ENCODE measurements at places on chromosomes 1 and 21.
A peak's percentile ranks its signal among the peaks of the same experiment; 100 is the strongest.

- no peak for DNase-seq
Observed at GRCh38 chr1:16074217-16074616, 766 bp upstream of the FAM131C start.

DNA sequence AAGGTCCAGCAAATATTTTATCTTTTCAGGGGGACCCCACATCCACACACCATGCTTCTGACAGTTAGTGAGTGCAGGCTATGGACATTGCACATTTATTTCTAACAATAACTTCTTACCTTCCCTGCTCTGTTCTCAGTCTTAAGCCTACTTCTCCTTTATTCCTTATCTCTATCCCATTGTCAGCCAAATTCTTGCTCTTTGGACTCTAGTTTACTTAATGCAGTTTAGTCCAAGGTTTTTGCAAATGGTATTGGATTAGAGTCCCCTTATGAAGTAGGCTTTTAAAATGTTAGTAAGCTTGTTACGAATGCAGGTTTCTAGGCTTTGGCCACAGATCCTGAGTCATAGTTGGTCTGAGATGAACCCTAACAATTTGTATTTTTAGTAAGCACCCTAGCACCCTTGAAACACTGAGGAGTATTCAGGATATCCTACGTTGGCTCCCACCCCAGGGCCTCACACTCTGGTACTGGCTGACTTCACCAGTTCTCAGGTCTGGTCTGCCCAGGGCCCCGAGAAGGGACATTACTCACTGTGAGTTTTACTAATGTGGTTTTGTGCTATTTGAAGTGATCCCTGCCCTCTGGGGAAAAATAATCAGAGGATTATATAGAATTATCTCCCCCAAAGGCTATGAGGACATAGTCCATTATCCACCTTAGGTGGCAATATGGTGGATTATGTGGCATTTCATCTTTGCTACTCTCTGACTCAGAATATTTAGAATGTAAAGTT lies 239.5 kb downstream of the TGFB2 start:
- DNase-seq = peak; percentile 62

- no peak for DNase-seq
Observed at GRCh38 chr1:95183952-95184351, 50.1 kb upstream of the RWDD3 start.

- DNase-seq = peak; percentile 19
Observed at GRCh38 chr1:66350001-66350547, 183.9 kb upstream of the SGIP1 start.

DNA sequence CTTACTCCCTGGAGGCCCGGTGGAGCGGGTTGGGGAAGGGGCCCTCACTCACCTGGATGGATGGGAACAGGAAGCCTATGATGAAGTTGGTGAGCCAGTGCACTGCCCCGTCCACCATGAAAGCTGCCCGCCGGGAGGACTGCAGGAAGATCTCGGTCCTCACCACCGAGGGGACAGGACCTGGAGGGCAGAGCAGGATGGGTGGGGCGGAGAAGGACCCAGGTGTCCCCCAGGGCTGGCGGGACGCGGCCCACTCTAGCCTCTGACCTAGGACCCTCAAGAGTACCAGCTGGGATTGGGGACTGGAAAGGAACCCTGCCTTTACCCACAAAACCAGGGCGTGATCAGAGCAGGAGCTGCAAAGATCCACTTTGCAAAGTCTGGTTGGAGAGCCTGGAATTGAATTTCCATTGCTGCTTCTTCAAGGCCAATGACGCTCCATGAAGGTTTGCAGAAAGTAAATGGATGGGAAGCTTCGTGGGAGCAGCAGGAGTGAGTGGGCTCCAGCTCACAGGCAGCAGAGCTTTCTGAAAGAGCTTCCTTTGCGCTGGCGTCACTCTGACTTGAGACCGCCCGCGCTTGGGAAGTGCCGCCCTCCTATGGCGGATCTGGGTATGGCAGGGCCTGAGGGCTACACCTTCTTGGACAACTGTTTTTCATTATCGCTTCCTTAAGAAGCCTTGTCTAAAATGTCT lies 21.4 kb downstream of the SLC2A7 start:
- peak; percentile 87 for DNase-seq

DNA sequence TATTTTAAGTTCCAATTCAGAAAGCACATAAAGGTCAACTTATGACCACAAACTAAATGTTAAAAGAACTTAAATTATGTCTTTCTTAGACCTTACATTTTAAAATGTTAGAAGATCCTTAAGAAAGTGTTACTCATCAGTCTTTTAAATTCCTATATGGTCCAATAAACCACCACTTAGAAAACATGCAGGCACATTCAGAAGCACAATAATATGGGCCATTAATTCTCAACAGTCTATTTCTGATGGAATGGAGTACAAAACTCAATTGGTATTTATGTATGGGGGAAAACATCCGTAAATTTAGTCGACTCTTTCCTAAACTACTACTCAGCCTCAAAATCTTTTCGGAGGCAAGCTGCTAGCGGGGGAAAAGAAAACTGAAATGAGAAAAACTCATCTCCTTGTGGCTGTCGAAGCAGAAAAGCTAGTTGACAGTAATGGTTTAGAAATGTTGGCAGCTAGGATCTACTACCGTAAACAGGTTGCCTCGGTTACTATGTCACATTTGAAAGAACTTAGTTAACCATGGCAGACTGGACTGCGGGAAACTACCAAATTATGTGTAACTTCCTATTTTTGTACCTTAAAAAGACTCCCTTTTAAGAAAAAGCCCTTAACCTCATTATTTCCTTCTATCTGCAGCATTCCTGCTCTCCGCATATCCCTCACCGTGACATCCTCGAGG lies 1.0 kb downstream of the TRMT1L start:
- DNase-seq = peak; percentile 50

DNA sequence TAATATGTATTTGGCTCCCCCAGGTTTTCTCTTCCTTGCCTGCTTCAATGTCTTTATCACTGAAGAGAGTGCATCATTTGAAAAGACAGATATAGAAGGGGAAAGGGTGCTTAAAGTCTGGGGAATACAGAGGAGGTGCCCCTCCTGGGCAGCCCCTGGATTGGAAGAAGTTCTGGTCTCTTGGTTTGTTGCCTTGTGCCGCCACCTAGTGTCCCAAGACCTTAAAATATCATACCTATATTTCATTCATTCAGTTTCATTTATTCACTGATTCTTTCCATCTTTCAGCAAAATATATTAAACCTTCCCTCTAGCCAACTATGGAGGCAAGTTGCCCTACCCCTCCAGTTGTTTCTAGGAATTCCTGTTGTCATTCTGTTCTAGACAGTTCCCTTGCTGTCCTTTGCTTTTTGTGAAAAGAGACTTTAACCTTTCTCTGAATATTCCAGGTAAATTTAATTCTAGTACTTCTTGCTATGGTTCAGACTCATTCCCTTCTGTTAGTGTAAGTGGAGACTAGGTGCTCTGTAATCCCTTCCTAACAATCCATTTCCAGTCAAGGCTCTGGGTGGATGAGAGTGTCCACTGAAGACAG lies 56.1 kb downstream of the MEF2D start:
- DNase-seq = no peak

DNA sequence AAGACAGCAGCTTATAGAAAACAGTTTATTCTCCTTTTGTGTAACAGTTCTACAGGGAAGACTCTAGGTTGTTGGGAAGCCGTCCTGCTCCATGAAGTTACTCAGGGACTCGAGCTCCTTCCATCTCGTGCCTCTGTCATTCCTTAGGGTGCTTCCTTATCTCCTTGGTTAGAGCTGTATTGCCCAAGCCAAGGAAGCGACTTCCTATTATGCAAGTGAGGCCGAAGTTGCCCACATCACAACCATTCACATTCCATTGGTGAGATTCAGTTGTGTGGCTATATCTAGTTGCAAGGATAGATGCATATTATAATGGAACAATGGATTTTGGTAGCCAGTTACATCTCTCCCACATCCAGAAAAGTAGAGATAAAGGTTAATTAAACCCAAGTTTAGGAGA lies 9.0 kb downstream of the GSTM5 start:
- DNase-seq = peak; percentile 21

- peak; percentile 82 for DNase-seq
Observed at GRCh38 chr21:39633770-39634181, 21.0 kb downstream of the B3GALT5 start.

DNA sequence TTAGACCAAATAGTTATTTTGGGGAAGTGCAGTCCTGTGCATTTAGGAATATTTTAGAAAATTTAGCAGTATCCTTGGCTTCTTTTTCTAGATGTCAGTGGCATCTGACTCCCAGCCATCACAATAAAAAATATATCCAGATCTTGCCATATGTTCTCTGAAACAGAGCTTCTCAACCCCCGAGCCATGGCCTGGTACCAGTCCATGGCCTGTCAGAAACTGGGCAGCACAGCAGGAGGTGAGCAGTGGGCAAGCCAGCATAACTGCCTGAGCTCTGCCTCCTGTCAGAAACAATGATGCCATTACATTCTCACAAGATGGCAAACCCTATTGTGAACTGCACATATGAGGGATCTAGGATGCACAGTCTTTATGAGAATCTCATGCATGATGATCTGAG lies 480.0 kb downstream of the LRRIQ3 start:
- no peak for DNase-seq

DNA sequence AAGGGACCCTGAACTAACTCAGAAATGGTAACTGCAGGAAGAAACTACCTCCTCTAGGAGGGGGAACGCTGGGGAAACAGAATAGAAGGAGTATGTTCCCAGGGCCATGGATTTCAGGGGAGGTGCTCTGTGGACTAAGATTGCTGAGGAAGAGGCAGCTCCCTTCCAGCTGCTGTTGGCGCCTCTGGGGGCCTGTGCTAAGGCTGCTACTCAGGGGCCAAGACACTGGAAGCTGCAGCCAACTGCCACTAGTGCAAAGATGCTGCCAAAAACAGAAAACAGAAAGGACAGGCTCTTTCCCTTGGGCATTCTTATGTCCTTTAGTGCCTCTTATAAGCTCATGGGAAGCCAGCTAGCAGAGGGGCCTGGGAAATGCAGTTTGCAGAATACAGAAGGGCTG lies 58.0 kb upstream of the SGIP1 start:
- no peak for DNase-seq

- DNase-seq = peak; percentile 8
Observed at GRCh38 chr1:114122941-114123618, 30.6 kb downstream of the SYT6 start.

GRCh38 chr1:179516976-179517705 lies 58.6 kb downstream of the NPHS2 start:
- no peak for DNase-seq

- peak; percentile 36 for DNase-seq
Observed at GRCh38 chr1:25793585-25794170, 6.3 kb upstream of the SELENON start.

GRCh38 chr1:197598935-197599334 lies 176.3 kb downstream of the DENND1B start:
- no peak for DNase-seq

All from fibroblast of the aortic adventitia (primary cell).